ENCODE measurements at places on chromosomes 7 and 10.
A peak's percentile ranks its signal among the peaks of the same experiment; 100 is the strongest.

- DNase-seq: no peak
Measured at GRCh38 chr7:30984359-30985107, 20.8 kb downstream of the GHRHR start.

DNA sequence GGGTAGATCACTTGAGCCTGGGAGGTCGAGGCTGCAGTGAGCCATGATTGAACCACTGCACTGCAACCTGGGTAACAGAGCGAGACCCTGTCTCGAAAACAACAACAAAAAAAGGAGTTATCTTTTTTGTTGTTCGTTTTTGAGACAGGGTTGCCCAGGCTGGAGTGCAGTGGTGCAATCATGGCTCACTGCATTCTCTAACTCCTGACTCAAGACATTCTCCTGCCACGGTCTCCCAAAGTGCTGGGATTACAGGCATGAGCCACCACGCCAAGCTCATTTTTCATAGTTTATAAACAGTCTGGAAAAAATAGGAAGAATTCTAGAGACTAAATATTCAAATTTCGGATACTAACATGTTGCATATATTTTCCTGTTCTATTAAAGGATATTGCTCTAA is 29.4 kb downstream of the SFXN4 start:
- no peak for DNase-seq

GRCh38 chr10:3781468-3782145 is 3.4 kb downstream of the KLF6 start:
- no peak for DNase-seq

- no peak for DNase-seq
Measured at GRCh38 chr7:26964156-26964808, 99.9 kb upstream of the SKAP2 start.

DNA sequence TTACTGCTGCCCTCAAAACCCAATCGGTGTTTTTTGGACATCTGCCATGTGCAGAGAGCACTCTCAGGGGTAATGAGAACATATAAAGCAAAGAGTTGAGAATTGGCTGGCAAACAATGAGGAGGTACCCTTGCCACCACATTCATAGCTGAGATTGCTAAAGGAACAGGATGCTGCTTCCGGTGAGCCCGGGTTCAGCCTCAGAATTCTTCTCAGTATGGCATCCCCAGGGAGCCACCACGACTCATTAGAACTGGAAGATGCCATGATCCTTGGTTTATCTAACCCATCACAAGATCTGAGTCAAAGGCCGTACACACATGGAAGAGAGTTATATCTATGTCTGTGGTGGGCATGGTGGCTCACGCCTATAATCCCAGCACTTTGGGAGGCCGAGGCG is 174.4 kb downstream of the ARID5B start:
- DNase-seq: no peak

DNA sequence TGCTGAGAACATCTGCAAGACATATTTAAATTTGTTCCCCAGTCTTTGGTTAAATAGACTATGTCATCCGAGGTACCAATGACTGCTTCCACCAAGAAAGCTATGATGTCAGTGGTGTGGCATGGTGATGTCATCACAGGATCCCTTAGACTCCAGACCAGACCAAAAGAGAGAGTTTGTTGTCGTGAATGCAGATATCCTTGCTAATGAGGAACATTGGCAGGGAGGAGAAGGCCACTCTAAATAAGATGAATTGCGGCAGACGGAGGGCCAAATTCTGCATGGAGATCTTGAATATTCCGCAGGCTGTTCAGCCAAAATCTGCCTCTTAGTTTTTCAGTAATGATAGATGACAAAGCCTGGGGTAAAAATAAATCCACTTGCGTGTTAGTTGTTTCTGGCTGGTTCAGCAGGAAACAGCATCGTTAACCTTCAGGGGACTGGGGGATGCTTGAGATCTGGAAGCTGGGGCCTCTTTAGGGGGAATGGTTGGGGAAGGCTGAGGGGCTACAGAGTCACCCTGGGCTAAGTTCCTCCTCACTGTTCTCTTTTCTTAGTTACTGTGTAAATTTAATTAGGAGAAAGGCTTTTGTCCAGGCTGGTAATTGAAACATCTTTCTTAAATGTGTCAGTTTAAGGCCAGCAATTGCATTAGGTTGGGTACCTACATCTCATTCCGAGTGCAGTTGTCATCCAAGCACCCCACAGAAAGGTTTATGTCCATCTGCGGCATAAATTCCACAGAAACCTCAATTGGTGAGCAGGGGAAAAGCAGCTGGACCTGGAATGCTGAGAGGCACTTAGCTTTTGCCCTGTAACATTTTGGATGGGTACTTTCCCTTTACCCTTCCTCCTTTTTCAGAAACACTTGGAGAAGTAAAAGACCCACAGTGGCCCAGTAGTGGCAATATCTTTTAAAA is 11.6 kb upstream of the CAMK1D start:
- no peak for DNase-seq

DNA sequence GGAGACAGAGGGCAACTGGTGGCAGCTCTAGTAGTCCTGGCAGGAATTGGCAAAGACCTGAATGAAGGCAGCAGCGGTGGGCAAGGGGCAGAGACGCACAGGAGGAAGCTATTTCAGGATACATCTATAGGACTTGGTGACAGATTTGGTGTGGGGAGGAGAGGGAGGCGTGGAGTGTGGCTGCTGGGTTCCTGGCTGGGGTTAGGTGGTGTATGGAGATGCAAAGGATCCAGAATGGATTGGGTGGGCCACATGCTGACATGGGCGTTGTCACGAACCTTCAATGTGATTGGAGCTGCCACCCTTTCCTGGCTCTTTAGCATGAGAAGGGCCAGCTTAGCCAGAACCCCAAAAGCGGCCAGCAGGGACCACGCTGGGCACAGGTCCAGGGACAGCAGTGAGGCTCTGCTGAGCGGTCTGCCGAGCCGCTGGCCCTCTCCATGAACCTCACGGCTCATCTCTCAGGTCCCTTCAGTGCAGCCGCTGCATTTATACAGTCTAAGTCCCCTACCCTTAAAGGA is 10.2 kb upstream of the ADCY1 start:
- DNase-seq: no peak

GRCh38 chr7:51188987-51189386 is 127.6 kb downstream of the COBL start:
- no peak for DNase-seq

DNA sequence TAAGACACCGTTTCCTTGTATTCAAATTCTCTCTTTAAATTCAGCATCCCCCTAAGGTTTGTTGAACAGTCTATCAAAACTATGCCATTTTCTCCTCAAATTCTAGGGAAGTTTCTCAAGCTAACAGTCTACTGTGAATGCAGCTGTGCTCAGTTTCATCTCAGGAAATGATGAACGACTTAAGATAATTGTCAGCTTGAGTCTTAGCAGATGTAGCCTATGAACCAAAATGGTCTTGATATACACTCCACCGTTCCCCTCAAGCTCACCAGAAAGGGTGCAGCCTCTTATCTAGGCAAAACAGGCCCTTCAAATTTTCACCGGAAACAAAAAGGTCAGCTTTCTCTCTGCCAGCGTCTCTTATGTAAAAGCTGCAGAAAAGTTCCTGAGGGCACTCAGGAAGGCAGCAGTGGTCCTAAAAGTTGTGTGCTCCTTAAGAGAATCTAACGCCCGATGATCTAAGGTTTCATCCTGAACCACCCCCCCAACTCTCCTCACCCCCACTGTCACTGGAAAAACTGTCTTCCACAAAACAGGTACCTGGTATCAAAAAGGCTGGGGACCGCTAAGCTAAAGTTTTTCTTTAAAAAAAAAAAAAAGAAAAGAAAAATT is 2.1 kb downstream of the DNAJC9 start:
- DNase-seq: no peak

DNA sequence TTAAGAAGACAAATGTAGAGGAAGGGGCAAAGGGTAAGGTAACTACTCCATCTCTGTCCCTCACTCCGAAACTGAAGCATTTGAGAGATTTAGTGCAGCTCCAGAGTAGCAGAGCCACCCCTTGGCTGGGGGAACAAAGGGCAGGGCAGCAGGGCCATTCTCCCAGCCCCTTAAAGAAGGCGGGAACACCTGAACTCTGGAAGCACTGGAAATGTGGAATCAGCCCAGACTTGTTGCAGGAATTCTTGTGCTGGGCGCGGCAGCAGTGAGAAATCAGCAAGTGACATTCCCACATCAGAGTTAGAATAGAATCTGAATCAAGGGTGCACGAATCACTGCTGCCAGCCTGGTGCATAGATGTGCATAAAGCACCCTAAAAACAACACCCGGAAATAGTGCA is 34.4 kb upstream of the GRM8 start:
- no peak for DNase-seq

- no peak for DNase-seq
Measured at GRCh38 chr10:18658271-18659124, 733 bp upstream of the ARL5B start.

GRCh38 chr7:45080958-45081669 is 7.7 kb downstream of the NACAD start:
- no peak for DNase-seq

GRCh38 chr7:141393056-141393455 is 158.2 kb upstream of the AGK start:
- no peak for DNase-seq

GRCh38 chr7:151687523-151688235 is 168.0 kb upstream of the RHEB start:
- no peak for DNase-seq

GRCh38 chr7:135151132-135151531 is 3.3 kb downstream of the TMEM140 start:
- DNase-seq: no peak

GRCh38 chr7:29177963-29178600 is 16.5 kb upstream of the CHN2 start:
- DNase-seq: no peak

DNA sequence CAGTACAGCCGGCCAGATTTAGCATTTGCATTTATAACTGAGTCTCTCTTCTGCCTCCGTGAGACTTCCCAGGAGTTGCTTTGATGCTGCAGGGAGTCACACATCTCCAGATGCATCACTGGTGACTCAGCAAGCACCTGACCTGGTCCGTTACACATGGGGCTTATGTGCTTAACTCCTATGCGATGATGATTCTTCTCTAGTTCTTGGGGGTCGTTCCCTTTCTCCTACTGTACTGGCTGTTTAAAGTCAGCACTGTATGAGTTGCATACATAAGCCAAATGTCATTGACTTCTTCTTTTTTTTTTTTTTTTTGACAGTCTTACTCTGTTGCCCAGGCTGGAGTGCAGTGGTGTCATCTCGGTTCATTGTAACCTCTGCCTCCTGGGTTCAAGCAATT is 13.0 kb upstream of the AKR1E2 start:
- DNase-seq: no peak

DNA sequence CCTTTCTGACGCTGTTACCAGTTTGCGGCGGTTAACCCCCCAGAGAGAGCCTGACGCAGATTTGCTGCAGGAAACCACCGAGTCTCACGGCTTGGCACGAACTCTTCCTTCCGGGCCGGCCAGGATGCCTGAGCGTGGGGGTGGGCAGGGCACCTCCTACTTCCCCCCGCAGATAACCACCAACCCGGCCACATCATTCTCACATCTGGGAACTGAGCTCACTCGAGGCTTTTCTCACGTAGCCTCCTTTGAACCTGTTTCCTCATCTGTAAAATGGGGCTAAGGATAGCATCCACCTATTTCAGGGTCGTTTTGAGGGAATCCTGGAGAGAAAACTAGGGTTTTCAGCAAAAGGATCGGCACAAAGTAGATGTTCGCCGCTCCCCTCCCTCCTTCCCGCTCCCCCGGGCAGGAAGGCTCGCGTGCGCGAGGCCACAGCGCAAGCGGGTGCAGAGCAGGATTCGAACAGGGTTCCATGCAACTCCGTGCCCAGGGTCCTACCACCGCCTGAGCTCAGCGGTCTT is 23.6 kb downstream of the DDIT4 start:
- no peak for DNase-seq

- DNase-seq: no peak
Measured at GRCh38 chr10:132158122-132158741, 28.5 kb upstream of the DPYSL4 start.

DNA sequence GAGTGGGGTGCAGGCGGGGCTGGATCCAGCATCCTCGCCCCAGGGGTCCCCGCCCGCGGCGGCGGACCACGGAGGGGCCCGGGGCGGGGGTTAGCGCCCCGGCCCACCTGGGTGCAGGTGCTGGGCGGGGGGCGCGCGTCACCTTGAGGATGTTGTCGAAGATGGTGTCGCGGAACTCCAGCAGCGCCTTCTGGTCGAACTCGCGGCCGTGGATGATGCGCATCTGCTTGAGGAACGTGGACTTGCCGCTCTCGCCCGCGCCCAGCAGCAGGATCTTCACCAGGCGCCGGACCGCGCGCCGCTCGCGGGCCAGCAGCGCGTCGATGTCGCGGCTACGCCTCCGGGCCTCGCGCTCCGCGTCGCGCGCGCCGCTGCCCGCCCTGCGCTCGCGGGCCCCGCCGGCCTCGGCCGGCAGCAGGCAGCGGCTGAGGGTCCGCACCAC is 376 bp downstream of the GNA12 start:
- peak; percentile 21 for DNase-seq

- DNase-seq: no peak
Measured at GRCh38 chr7:133911724-133912123, 215.4 kb upstream of the LRGUK start.

DNA sequence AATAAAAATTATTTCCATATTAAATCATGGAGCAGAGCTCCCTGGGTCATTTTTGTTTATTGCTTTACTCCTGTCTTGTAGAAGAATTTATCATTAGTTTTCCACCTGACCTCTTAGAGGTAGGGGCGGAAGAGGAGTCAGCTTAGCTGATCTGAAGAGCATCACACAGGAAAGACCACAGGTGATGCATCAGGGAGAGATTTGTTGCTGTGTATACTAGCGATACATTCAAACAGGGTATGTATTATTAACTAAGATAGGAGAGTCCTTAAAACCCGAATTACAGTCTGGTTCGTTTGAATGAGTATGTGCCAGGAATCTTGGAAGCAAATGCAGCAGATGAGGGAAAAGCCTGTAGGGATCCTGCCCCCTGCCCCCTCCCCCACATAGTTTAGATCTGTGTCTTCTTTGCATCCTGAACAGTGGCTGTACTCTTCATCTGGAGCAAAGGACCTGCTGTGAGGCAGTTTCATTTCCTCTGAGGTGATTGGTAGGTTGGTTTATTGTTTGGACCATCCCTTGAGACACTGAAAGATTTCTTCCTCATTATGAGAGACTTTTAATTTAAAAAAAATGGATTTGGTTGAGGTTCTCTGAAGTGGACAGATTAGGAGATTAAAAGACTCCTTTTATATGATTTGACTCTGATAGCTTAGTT is 177.0 kb downstream of the SND1 start:
- DNase-seq: peak; percentile 49

- peak; percentile 39 for DNase-seq
Measured at GRCh38 chr7:43803865-43804264, 45.4 kb downstream of the BLVRA start.

DNA sequence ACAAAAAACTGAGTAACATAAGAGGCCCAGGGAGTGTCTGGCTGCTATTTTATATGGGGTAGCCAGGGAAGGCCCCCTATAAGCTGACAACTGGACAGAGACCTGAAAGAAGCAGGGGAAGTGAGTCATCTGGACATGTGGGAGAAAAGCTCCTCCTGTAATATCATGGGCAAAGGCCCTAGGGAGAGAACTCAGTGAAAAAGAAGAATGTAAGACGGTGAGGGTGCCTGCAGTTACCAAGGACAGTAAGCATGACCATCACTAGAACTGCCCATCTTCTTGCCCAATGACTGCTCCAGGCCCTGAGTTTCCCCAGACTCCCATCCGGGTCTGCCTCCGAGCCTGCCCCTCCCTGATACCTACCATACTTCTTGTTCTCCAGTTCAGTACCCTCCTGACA is 2.3 kb downstream of the ELMO1 start:
- no peak for DNase-seq

Measured in NCI-H2171 treated with DMSO at 0.1 percent for 48 hours (cell line).